ENCODE measurements at places on chromosomes 3 and 15.
A peak's percentile ranks its signal among the peaks of the same experiment; 100 is the strongest.

- DNase-seq, result peak; percentile 90
Measured at GRCh38 chr15:89740137-89740536, 10.9 kb downstream of the MESP1 start.

DNA sequence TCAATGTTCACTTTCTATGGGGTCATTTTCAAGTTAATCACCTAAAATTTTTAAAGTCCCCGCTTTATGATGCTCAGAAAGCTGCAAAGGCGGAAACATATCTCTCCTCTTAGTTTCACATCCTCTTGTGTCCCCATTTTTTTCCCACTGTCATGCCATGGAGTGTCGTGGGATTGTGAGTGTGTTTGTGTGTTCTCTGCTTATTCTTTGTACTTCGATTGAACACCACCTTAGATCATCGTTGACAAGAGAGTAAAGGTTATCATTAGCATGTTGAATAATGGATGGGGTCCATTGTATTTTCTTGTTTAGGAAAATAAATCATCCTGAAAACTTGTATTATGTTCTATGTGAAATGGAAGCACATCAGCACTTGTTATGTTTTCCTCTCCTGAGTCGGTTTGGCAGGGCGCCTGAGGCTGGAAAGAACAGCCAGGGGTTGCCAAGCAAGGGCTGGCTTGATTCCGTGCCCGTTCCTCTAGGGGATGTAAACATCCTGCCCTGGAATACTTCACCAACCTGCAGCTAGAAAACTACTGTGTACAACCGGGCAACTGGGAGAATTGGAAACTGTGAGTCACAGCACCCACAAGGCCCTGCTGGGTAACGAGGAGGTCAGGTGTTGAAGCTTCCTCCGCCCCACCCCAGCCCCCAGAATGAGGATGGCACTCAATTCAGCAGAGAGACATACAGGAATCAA, 67.2 kb downstream of the EIF4E3 start:
- DNase-seq, result no peak

- DNase-seq, result no peak
Measured at GRCh38 chr3:46830801-46831200, 32.4 kb downstream of the MYL3 start.

GRCh38 chr3:6354653-6355052, 506.3 kb upstream of the GRM7 start:
- no peak for DNase-seq

DNA sequence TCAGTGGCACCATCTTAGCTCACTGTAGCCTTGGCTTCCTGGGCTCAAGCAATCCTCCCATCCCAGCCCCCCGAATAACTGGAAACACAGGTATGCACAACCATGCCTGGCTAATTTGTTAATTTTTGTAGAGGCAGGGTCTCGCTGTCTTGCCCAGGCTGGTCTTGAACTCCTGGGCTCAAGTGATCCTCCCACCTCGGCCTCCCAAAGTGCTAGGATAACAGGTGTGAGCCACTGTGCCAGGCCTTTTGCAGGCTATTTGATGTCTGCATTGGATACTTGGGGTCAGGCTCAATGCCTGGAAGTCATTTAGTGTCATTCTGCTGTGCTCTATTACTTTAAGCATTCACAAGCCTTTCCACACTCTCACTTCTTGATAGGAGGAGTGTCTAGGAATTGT, 17.6 kb downstream of the LIMD1 start:
- no peak for DNase-seq

- peak; percentile 28 for DNase-seq
Measured at GRCh38 chr3:176403531-176403930, 793.8 kb downstream of the TBL1XR1 start.

- no peak for DNase-seq
Measured at GRCh38 chr3:22414239-22414638, 663.2 kb upstream of the ZNF385D start.

DNA sequence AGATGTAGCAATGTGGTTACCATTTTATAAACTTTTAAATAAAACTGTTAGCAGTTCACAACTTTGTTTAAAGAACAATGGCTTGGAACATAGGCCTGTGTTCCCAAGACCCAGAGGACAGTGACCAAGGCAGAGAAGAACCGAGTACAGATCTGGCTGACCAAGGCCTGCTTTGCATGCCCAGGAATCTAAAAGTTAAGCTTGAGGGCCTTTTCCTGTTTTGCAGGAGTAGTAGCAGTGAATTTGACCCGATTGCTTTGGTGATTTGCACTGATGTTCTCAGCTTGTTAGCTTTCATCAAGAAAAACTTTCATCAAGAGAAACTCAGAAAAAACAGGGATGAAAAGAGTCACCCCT, 9.9 kb downstream of the FILIP1L start:
- DNase-seq, result no peak

GRCh38 chr3:40043444-40043755, 234.0 kb downstream of the MYRIP start:
- DNase-seq, result no peak

DNA sequence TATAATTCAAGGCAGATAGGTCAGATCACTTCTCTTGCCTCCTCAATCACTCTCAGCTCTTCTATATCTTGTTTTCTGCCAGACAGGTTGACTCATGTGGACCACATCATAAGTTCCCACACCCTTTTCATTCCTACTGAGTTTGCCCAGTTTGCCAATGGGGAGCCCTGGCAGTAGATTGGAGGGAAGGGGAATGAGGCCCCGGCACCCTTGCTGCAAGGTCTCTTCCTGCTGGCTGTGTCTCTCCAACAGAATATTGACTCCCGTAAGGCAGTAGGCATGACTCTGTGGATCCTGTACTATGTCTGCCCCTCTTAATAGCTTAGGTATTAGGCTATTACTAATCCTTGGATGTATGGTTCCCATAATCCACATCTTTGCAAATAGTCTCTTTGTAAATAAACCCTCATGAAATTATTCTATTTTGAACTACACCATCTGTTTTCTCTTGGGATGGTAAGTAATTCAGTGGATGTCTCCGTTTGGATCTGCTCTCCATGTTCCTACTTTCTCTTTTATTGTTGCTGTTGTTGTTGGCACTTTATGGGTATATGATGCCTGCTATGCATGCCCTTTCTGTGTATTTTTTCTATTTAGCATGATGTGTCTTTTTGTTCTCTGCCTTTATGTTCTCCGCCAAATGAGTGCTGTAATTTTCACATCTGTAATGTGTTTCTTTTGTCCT, 65.5 kb upstream of the DCBLD2 start:
- DNase-seq, result no peak

DNA sequence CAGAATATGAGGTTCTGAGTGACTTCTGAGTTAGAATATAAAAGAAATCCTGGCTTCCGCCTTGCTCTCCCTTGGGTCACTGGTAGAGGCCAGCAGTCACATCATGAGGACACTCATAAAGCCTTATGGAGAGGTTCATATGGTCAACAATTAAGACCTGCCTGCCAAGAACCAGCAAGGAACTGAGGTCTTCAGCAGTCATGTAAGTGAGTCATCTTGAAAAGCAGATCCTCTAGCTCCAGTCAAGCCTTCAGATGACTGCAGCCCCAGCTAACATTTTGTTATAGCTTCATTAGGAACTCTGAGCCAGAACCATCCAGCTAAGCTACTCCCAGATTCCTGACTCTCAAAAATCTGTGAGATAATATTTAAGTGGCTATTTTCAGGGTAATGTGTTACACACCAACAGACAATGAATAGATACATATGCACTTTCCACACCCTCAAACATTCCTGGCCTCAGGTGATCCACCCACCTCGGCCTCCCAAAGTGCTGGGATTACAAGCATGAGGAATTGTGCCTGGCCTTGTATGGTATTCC, 447.2 kb downstream of the SHQ1 start:
- no peak for DNase-seq

DNA sequence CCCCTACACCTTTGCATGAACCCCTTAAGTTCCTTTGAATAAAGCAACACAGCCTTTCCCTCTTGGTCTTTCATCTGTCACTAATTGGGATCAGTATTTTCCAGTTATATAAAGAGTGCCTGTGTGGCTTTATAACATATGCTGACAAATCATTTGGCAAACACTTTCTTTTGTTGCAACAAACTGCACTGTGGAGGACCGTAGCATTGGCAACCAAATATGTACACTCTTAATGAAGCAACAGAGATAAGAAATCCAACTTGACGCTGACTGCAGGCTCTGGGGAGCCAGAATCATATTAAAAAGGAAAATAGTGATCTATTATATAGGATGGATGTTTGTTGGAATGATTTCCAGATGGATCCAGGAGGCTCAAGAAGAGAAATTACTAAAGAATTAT, 120.1 kb upstream of the PRICKLE2 start:
- no peak for DNase-seq

DNA sequence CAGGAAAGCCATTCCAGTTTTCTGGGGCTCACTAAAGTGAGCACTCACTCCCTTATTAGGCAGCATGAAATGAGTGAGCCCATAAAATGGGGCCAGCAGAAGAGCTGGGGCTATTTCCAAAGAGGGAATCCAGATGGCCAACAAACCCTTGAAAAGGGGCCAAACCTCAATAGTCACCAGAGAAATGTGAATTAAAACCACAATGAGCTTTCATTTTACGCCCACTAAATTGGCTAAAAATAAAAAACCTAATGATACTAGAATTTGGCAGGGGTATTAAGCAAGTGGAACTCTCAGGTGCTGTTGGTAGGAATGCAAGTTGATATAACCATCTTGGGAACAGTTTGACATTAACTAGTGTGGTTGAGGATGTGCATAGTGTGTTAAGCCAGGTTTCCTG, 42.1 kb upstream of the RAF1 start:
- DNase-seq, result no peak

GRCh38 chr3:98968824-98969223, 67.3 kb upstream of the DCBLD2 start:
- no peak for DNase-seq

DNA sequence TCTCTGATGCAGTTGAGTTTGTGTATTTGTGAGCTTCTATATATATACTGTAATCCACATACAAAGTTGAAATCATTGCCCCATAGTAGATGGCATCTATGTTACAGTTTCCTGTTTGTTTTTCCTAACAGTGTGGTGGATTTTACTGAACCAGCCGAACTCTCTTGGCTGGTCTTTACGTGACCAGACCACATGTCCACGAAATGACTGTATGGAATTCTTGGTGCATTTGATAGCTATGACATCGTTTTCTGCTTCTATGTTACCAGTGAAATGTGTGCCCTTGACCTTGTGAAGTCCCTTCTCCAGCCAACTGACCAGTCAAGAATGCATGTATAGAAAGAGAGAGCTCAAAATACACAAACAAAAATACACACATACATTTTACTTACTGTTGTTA, 1.8 kb downstream of the KCNMB2 start:
- DNase-seq, result no peak

DNA sequence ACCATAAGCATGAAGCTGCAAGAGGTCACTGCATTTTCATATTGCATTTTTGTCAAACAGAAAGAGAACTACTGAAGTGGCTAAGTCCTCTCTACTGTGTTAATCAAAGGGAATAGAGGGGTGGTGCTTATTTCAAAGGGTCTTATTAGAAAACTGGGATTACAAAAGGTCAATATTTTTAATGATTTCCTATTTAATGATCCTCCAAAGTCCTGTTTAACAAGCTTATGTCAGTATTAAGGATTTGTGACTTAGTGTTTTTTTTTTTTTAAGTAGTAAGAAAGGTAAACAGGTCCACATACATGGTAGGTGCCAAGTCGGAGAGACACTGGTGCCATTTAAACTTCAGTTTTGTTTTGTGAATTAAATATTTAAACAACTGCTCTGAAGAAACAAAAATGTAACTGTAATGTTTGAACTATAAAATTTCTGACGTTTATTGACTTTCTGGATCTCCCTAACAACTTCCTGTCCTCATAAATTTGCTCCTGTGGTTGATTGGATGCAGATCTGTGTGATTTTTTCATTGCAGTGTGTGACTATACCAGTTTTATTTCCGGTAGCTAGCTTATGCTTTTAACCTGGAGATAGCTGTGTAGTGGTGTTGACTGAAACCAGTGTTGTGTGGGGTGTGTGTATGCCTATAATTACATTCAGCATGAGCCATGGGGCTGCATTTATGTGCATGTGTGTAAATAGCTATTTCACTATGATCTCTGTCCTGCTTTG, 8.6 kb upstream of the CACNA1D start:
- DNase-seq, result no peak

GRCh38 chr3:124663690-124664089, 66.6 kb upstream of the UMPS start:
- no peak for DNase-seq

- DNase-seq, result peak; percentile 35
Measured at GRCh38 chr15:89075101-89075640, 13.1 kb upstream of the ABHD2 start.

GRCh38 chr15:93048759-93049161, 40.3 kb downstream of the RGMA start:
- no peak for DNase-seq

GRCh38 chr3:101942356-101942755, 93.0 kb downstream of the NFKBIZ start:
- DNase-seq, result no peak

DNA sequence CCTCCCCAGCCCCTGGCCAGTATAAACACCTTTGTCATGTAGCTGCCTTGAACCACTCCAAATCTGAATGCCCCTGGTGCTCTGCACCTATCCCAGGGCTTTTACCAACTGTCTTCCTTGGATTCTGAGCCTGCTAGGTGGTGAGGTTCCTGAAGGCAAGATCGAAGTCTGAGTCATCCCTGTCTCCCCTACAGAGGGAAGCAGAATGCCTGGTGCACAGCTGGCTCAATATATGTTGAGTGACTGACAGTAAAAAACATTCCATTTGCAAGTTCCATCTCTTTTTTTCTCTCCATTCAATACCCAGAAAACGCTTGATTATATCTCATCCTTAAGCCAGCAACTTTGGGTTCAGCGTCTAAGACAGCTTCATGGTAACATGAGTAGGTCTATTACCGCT, 24.7 kb downstream of the SLC24A1 start:
- peak; percentile 25 for DNase-seq

Measured in mesendoderm (in vitro differentiated cells).